Ascending aorta (tissue), 2 donors: ENCODE measurements at places on chromosomes 1 and 21. TPM values are rescaled to one million over a fixed set of nuclear protein-coding genes. Genes with fewer than 3 reads are reported as not detected.

GRCh38 chr1:21064057-21064456, 112.6 kb downstream of the EIF4G3 start:
- no peak overlapping the region for H3K4me3 ChIP-seq
- H3K36me3 ChIP-seq: no peaks in the 10 kb centered on the region
- H3K4me1 ChIP-seq: no peaks in the 10 kb centered on the region
- no peaks in the 10 kb centered on the region for H3K27me3 ChIP-seq

- H3K36me3 ChIP-seq: no peaks in the 10 kb centered on the region
- no peak overlapping the region for H3K4me3 ChIP-seq
- DNase-seq: no peak
- H3K4me1 ChIP-seq: peaks cover 20% of the 10 kb centered on the region
- H3K27ac ChIP-seq: peak overlapping the region; percentile 31
Measured at GRCh38 chr1:56146449-56146848, 432.9 kb downstream of the PLPP3 start.

DNA sequence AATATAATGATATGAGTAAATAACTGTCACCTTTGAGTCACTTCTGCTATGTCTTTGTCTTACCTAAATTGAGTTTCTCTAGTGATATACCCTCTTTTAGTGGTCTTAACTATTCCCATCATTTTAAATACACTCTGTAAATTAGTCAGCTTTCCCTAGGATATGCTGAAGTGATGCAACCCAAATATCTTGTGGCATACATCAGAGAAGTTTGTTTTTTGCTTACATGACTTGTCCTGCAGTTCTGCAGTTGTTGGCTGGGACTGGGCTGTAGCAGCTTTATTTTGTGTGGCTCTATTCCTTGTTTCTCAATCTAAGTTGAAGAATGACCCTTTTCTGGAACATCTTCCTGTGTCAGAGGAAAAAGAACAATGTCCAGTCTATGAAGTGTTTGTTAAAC, 76.4 kb downstream of the TTC3 start:
- no peak overlapping the region for H3K27ac ChIP-seq
- no peak overlapping the region for H3K4me3 ChIP-seq
- H3K4me1 ChIP-seq: peaks cover 6% of the 10 kb centered on the region
- H3K36me3 ChIP-seq: peaks cover 5% of the 10 kb centered on the region
- H3K27me3 ChIP-seq: no peaks in the 10 kb centered on the region

GRCh38 chr21:14684071-14684470, 138.0 kb upstream of the SAMSN1 start:
- no peak for DNase-seq
- no peaks in the 10 kb centered on the region for H3K27me3 ChIP-seq
- H3K27ac ChIP-seq: no peak overlapping the region
- H3K4me1 ChIP-seq: no peaks in the 10 kb centered on the region
- H3K36me3 ChIP-seq: no peaks in the 10 kb centered on the region
- H3K4me3 ChIP-seq: no peak overlapping the region

GRCh38 chr1:72568113-72568512, 285.8 kb upstream of the NEGR1 start:
- DNase-seq: no peak
- no peaks in the 10 kb centered on the region for H3K36me3 ChIP-seq
- H3K27me3 ChIP-seq: no peaks in the 10 kb centered on the region
- H3K4me3 ChIP-seq: no peak overlapping the region
- no peaks in the 10 kb centered on the region for H3K4me1 ChIP-seq

CASZ1 gene
- 25.8 TPM for total RNA-seq

- no peak for DNase-seq
- no peak overlapping the region for H3K4me3 ChIP-seq
- no peaks in the 10 kb centered on the region for H3K36me3 ChIP-seq
- no peaks in the 10 kb centered on the region for H3K27me3 ChIP-seq
Measured at GRCh38 chr21:31186916-31187315, 148.6 kb upstream of the KRTAP19-8 start.

DNA sequence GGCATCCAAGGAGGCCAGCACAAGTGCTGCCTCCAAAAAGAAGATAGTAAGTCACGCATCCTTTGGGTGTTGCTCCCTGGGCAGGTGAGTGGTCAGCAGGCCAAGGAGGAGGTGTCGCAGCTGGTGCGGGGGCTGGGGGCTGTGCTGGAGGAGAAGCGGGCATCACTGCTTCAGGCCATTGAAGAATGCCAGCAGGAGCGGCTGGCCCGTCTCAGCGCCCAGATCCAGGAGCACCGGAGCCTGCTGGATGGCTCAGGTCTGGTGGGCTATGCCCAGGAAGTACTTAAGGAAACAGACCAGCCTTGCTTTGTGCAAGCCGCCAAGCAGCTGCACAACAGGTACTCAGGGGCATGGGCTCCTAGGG, 4.3 kb downstream of the TRIM46 start:
- no peaks in the 10 kb centered on the region for H3K27me3 ChIP-seq
- peaks cover 8% of the 10 kb centered on the region for H3K36me3 ChIP-seq
- H3K27ac ChIP-seq: no peak overlapping the region
- no peak overlapping the region for H3K4me3 ChIP-seq
- DNase-seq: peak; percentile 60

DNA sequence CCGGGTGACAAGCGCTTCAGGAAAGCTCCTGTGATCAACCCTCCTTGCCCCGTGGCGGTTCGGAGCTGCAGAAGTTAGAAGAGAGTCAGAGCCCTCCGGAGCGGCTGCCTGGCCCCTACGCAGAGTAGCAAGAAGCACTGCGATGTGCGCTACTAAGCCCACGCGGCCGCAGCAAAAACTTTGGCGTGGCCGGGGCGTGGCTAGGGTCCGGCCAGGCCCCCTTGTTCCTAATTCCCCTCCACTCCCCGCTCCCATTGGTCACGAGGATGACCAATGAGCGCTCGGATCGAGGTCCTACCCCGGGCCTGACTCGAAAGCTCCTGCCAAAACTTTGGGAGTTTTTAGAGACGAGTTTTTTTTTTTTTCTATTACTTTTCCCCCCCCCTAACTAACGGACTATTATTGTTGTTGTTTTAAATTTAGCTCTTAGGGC, at the start of gene HLX:
Gene HLX, plus strand, starts transcription at position 368 of the 433 bp plus-strand sequence. CDS start 415 bp downstream, outside the sequence.
- peaks cover under 1% of the 10 kb centered on the region for H3K36me3 ChIP-seq
- peak within 1 kb of the TSS; percentile 83 for H3K4me3 ChIP-seq
- DNase-seq: peak; percentile 64
- H3K27ac ChIP-seq: peak within 1 kb of the TSS; percentile 94
- no peaks in the 10 kb centered on the region for H3K4me1 ChIP-seq

TTF2 gene
- 4.4 TPM for total RNA-seq

GRCh38 chr21:46459356-46460112, 843 bp downstream of the DIP2A start:
- H3K27me3 ChIP-seq: no peaks in the 10 kb centered on the region
- peak; percentile 70 for DNase-seq
- H3K4me1 ChIP-seq: no peaks in the 10 kb centered on the region
- peak overlapping the region; percentile 89 for H3K4me3 ChIP-seq

DNA sequence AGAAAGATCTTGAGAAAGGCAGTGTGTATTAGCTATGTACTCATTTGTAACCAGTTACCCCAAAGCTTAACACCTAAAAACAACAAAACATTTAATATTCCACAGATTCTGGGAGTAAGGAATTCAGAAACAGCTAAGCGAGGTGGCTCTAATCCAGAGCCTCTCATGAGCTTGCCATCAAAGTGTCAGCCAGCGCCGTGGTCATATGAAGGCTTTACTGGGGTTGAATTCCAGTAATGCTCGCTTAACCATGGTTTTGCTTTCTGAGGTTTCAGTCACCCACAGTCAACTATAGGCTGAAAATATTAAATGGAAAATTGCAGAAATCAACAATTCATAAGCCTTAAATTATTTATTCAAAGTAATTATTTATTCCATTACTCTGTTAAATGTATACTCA, 101.8 kb downstream of the CLIC6 start:
- H3K36me3 ChIP-seq: no peaks in the 10 kb centered on the region
- no peaks in the 10 kb centered on the region for H3K27me3 ChIP-seq

DNA sequence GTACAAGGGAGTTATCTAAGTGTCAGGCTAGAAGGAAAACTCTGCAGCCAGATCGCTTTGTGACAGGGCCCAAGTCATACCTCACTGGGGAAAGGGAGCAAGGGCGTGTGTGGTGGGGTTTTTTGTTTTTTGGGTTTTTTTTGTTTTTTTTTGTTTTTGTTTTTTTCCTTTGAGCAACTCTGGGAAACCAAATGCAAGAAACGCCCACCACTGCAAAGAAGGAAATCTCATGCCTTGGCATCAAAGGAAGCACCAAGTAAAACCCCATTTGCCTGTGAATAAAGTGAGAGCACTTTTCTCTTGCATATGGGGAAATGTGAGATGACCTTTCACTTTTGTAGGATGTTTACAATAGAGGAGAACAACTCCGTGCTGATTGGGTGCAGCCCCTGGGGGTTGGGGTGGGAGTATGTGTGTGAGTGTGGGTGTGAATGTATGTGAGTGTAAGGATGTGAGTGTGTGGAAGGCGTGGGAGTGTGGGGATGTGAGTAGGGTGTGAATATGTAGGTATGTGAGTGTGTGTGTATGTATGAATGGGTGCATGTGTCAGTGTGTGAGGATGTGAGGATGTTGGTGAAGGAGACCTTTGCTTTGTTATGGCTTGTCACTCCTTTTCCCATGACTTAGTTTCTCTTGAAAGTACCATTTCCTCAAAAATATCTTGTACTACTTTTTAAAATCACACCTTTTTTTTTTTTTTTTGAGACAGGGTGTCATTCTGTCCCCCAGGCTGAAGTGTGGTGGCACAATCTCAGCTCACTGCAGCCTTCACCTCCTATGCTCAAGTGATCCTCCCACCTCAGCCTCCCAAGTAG, 34.6 kb downstream of the IL12RB2 start:
- H3K36me3 ChIP-seq: no peaks in the 10 kb centered on the region
- H3K27me3 ChIP-seq: no peaks in the 10 kb centered on the region
- DNase-seq: no peak
- H3K27ac ChIP-seq: no peak overlapping the region
